ENCODE measurements at places on chromosomes 3 and 15. TPM values are rescaled to one million over a fixed set of nuclear protein-coding genes. Genes with fewer than 3 reads are reported as not detected.
A peak's percentile ranks its signal among the peaks of the same experiment; 100 is the strongest.

MDFIC2 gene
- total RNA-seq = not detected

ATP2B2 gene
- 2.2 TPM for total RNA-seq

- H3K36me3 ChIP-seq = no peaks in the 10 kb centered on the region
- H3K4me1 ChIP-seq = no peaks in the 10 kb centered on the region
Observed at GRCh38 chr3:133209871-133210550, 171.8 kb downstream of the TMEM108 start.

ST3GAL6 gene
- 7.4 TPM for total RNA-seq

ADCY5 gene
- total RNA-seq = 1.0 TPM

DNA sequence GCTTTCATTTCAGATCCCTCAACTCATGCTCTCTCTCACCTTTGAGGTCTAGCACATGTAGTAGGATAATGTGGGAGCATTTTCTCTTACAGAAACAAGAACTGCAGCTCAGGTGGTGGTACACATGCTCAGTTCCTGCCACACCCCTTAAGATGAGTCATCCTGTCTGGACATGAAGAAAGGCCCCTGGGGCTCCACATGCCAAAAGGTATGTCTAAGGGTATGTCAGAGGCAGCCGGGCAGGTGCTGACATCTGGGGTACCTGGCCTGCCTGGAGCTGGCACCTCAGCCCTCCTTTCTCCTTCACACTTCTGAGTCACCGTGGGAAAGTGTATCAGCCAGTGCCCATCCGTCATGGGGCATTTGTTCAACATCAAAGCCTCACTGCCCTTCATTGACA, 209.9 kb downstream of the OCA2 start:
- no peak overlapping the region for H3K4me3 ChIP-seq
- H3K27me3 ChIP-seq = no peaks in the 10 kb centered on the region
- H3K4me1 ChIP-seq = no peaks in the 10 kb centered on the region

DNA sequence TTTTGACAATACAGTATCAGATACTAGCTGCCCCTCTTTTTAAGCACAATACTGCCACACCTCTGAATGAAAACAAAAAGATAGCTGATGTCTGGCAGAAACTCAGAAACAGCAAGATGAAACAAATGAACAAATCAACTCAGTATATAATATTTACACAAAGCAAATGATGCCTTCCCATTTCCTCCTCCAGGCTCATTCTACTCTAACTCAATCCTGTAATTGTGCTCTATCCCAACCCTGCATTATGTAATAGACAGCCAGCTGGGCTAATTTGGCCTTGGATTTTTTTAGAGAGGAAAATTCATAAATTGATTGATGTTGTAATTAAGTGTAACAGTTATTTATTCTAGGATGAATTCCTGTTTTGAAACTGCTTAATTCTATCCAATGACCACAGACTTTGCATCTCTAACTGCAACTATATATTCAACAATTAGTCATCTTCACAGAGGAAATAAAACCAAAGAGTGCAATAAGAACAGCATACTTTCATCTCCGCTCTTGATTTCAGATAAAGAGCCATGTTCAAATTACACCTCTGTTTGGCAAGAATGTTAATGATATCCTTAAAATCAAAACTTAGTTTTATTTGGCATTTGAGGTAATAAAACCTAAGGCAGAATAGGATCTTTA, 6.1 kb downstream of the ATG3 start:
- no peak for DNase-seq
- H3K27ac ChIP-seq = no peak overlapping the region
- peaks cover 12% of the 10 kb centered on the region for H3K36me3 ChIP-seq

- H3K4me3 ChIP-seq = no peak overlapping the region
- H3K27me3 ChIP-seq = no peaks in the 10 kb centered on the region
- H3K36me3 ChIP-seq = no peaks in the 10 kb centered on the region
- DNase-seq = no peak
Observed at GRCh38 chr3:175956964-175957363, 1097.8 kb downstream of the NAALADL2 start.

NLGN1 gene
- 1.9 TPM for total RNA-seq

MESP1 gene
- 6.4 TPM for total RNA-seq

PEX11A gene
- 11.2 TPM for total RNA-seq

GRCh38 chr3:10437995-10438901, 67.1 kb downstream of the ATP2B2 start:
- DNase-seq = peak; percentile 93
- peaks cover 39% of the 10 kb centered on the region for H3K4me1 ChIP-seq
- H3K27ac ChIP-seq = peak overlapping the region; percentile 97
- peak overlapping the region; percentile 9 for H3K4me3 ChIP-seq
- no peaks in the 10 kb centered on the region for H3K27me3 ChIP-seq

- H3K36me3 ChIP-seq = no peaks in the 10 kb centered on the region
- peak; percentile 7 for DNase-seq
- H3K4me3 ChIP-seq = peak overlapping the region; percentile 76
- no peaks in the 10 kb centered on the region for H3K27me3 ChIP-seq
Observed at GRCh38 chr15:90716317-90716975, 700 bp upstream of the BLM start.

CD200R1L gene
- total RNA-seq = not detected

SUSD5 gene
- total RNA-seq = 0.84 TPM

DNA sequence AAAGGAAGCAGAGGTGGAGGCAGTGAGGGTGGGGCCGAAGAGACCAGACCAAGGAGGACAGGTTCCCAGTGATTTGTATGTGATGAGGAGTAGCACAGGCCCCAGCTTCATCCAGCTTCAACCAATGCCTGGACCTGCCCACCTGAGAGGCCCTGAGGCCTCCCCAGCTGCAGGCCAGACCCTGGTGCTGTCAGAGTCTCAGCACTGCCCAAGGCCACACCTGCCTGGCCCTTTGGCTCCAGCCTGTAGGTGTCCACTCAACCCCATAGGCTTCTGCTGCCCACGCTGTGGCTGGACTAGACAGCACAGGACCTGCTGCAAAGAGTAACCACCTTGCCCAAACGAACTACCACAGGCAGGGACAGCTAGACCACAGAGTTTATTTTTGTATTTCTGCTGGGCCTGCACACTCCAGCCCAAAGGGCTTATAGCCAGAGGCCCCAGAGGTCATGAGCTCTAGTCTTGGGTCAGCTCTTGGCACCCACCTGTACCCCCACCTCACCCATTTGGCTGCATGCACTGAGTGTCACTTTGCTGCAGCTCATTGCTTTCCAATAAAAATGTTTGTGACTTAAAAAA, 81.9 kb upstream of the CDV3 start:
- DNase-seq = no peak
- no peak overlapping the region for H3K27ac ChIP-seq
- no peaks in the 10 kb centered on the region for H3K36me3 ChIP-seq
- no peak overlapping the region for H3K4me3 ChIP-seq
- no peaks in the 10 kb centered on the region for H3K27me3 ChIP-seq

DNA sequence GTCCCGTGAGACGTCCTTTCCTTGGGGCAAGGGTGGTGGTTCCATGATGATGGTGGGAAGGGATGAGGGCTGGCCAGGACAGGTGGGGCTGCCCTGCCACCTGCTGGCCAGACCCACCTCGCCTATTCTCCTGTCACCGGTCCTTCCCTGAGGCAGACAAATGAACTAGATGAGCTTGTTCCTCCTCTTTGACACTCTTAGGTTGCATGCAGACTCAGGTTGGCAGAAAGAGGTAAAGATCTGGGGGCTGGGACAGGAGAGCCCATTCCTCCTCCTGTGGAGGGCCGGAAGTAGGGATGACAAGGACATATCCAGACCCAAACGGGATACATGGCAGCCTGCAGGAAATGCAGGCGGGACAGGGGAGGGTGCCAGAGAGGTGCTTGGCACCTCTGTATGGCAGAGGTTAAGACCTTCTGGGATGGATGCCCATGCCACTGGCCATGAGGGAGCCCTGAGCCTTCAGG, 38.6 kb downstream of the ACSBG1 start:
- no peak overlapping the region for H3K27ac ChIP-seq
- H3K4me1 ChIP-seq = no peaks in the 10 kb centered on the region
- H3K36me3 ChIP-seq = no peaks in the 10 kb centered on the region

GRCh38 chr3:142595581-142595950, 627 bp upstream of the PLS1 start:
- H3K4me3 ChIP-seq = peak overlapping the region; percentile 73
- H3K4me1 ChIP-seq = no peaks in the 10 kb centered on the region
- DNase-seq = no peak

RPL39L gene
- not detected for total RNA-seq

DNA sequence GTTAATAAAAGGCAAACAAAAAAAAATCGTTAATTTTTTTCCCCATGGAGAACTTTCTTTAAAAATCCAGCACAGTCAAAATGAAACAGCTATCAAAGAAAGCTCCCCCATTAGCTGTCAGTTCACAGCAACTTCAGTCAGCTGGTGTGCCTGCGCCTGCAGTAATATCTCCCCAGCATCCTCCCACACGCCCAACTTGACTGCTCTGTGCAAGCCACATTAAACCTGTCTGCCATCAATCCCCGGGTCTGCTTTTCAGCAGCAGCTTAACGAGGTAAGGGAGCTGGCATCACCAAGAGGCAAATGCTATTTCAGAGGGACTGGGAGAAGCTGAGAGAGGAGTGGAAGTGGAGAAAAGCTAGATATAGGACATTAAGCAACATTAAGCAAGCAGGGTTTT, 337.5 kb downstream of the GAP43 start:
- no peak overlapping the region for H3K27ac ChIP-seq
- no peak overlapping the region for H3K4me3 ChIP-seq
- H3K36me3 ChIP-seq = no peaks in the 10 kb centered on the region
- DNase-seq = no peak

GRCh38 chr3:126208606-126209256, 28.3 kb upstream of the ALDH1L1 start:
- H3K4me3 ChIP-seq = no peak overlapping the region
- no peak overlapping the region for H3K27ac ChIP-seq
- H3K27me3 ChIP-seq = no peaks in the 10 kb centered on the region
- H3K36me3 ChIP-seq = no peaks in the 10 kb centered on the region
- peak; percentile 64 for DNase-seq

DNA sequence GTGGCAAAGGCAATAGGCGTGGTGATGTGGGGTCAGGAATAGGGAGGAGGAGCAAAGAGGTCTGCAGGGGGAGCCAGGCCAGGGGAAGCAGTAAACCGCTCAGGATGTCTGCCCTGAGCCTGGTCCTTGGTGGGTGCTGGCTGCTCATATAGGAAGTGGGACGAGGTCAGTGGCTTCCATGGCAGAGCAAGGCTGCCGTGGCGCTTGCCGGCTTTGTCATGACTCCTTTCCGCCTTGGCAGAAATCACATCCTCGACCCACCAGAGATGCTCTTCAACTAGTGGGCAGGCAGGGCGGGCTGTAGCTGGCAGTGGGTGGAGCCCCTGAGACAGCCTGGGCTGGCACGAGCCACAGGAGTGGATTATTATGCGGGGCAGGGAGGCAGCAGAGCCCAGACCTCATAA, 13.1 kb upstream of the SKOR1 start:
- DNase-seq = no peak
- no peak overlapping the region for H3K27ac ChIP-seq
- H3K4me3 ChIP-seq = no peak overlapping the region
- no peaks in the 10 kb centered on the region for H3K36me3 ChIP-seq

DNA sequence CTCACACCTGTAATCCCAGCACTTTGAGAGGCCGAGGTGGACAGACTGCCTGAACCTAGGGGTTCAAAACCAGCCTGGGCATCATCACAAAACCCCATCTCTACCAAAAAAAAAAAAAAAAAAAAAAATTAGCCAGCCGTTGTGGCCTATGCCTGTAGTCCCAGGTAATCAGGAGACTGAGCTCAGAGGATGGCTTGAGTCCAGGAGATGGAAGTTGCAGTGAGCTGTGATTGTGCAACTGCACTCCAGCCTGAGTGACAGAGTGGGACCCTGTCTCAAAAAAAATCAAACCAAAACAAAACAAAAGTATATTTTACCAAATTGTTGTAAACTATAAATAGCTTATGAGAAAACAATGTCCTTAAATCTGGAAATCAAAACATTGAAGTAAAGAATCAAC, 34.7 kb upstream of the UBP1 start:
- H3K4me1 ChIP-seq = no peaks in the 10 kb centered on the region
- no peak for DNase-seq
- no peaks in the 10 kb centered on the region for H3K27me3 ChIP-seq
- no peak overlapping the region for H3K27ac ChIP-seq
- no peak overlapping the region for H3K4me3 ChIP-seq

DNA sequence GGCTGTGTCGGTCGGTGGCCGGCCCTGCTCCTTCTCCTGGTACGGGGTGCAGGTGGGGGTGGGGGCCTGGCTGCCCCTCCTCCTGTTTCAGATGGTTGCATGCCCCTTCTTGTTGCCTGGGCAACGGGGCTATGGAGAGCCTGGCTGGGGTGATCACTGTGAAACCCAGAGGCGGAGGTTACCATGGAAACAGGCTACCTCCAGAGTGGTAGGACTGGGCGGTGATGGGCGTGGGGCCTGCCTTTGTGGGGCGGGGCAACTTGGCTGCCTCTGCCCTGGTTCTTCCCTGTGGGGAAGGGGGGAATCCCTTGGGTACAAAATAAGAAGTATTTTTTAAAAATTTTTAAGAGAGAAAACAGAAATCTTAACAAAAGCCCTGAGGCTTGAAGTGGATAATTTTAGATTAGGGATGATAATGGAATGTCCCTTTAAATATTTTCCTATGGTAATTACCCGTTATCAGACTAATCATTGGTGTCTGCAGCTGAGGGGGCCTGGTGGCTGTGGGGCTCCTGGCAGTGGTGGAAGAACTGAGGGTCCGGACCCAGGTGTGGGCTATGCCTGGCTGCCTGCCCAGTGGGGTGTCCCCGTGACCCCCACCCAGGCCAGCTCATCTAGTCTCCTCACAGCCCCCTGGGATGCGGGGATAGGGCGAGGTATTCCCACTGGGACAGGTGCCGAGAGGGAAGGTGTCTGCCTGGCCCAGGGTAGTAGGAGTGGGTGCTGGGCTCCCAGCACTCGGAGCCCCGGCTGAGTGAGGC, 32.5 kb downstream of the PLXNA1 start:
- no peak overlapping the region for H3K27ac ChIP-seq
- no peaks in the 10 kb centered on the region for H3K4me1 ChIP-seq
- H3K36me3 ChIP-seq = no peaks in the 10 kb centered on the region

TNFAIP8L3 gene
- 4.4 TPM for total RNA-seq

GRCh38 chr3:180421221-180421620, 180.7 kb upstream of the TTC14 start:
- DNase-seq = no peak
- H3K36me3 ChIP-seq = no peaks in the 10 kb centered on the region
- no peaks in the 10 kb centered on the region for H3K27me3 ChIP-seq
- no peaks in the 10 kb centered on the region for H3K4me1 ChIP-seq

LRRC58 gene
- total RNA-seq = 14.3 TPM

DNA sequence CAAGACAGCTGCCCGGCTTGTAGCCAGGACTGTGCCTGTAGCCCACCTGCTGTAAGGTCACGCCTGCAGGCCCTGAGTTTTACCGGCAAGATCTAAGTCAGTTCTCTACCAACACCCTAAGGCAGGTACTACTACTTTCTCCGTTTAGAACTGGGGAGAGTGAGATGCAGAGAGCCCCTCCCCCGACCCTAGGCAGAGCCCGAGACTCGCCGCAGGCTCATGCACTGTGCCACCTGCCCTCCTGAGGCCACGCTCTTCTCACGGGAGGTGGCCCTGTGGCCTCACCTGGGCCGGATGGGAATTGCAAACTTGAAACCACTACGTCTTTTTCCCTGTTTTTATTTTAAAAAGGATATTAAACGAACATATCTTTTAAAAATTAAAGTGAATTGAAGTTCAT, 36.9 kb upstream of the PCSK6 start:
- H3K4me3 ChIP-seq = no peak overlapping the region
- no peak for DNase-seq
- H3K27me3 ChIP-seq = no peaks in the 10 kb centered on the region
- H3K36me3 ChIP-seq = no peaks in the 10 kb centered on the region
- H3K27ac ChIP-seq = no peak overlapping the region

- no peaks in the 10 kb centered on the region for H3K36me3 ChIP-seq
- no peaks in the 10 kb centered on the region for H3K27me3 ChIP-seq
- H3K27ac ChIP-seq = peak overlapping the region; percentile 18
- H3K4me1 ChIP-seq = peaks cover 73% of the 10 kb centered on the region
- H3K4me3 ChIP-seq = no peak overlapping the region
- no peak for DNase-seq
Observed at GRCh38 chr3:46966811-46967210, 9.7 kb downstream of the CCDC12 start.
